ENCODE measurements at places on chromosomes 2 and 18.
A peak's percentile ranks its signal among the peaks of the same experiment; 100 is the strongest.

- DNase-seq, result no peak
Measured at GRCh38 chr18:10249270-10249669, 205.2 kb upstream of the APCDD1 start.

- DNase-seq, result no peak
Measured at GRCh38 chr2:44964752-44965236, 23.3 kb downstream of the SIX3 start.

DNA sequence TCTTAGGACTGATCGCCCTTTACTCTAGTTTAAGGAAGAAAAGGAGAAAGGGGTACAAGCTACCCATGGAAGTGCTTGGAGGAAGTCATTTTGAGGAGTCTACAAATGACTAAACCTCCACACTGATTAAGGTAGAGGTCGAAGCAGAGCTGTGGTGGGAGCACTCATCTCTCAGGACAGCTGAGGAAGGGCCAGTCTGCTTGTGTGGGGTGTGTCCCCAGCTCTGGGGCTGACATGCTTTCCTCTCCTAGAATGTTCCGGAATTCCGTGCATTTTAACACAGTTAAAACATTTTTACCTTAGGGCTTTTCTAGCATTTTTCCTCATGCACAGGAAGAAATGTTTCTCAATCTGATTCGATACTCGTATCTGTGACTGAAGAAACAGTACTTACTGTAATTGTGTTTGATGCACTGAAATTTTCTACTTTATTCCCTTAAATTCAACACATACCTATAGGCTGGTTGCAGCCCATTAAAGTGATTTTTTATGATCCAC is 135.1 kb downstream of the NCK2 start:
- DNase-seq, result no peak

GRCh38 chr18:63145166-63145850 is 174.3 kb downstream of the BCL2 start:
- DNase-seq, result no peak

DNA sequence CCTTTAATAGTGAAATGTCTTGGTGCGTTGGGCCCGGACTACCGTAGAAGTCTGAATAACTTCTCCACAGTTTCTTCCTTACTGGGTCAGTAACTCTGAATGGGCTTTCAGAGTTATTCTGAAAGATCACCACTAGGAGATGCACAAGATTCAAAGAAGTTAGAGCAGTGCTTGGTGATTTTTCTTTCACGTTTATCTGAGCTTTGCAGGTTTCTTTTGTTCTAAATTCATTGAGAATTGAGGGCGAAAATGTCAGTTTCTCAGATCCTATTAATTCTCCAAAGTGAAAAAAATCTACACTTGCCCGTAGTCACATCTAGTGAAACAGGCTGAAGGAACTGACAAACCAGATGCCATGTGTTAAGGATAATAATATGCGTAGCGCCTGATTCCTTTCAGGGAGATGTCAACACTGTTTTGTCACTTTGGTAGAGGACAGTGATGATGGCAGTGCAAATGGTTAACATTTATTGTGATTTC is 70.1 kb downstream of the QPCT start:
- DNase-seq, result peak; percentile 31

DNA sequence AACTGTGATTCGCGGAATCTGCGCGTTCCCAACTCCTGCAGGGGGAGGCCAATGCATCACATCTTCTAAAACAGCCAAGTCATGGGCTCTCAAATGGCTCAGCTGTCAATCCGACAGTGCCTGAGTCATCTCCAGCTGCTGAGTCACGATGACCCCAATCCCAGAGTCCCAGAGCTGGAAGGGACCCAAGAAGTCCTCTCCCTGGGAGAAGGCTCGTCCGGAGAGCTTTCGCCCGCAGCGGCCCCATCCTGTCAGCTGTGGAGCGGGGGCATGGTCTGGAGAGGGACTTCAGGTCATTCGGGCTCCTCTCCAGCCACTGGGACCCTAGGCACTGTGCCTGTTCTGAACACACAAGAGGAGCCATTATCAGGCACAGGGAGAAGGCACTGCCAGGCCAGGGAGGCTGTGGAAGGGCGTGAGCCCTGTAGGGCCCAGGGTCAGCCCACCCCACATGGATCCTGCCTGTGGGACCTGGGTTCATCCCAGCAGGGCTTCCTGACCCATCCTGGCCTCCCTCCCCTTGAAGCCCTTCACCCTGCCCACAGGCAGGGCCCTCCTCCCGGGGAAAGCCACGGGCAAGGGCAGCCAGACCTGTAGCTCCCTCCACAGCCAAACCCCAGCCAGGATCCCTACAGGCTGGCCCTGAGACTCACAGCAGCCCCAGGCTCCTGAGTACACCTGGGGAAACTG is 47.6 kb upstream of the GPC1 start:
- peak; percentile 71 for DNase-seq

- no peak for DNase-seq
Measured at GRCh38 chr2:47833516-47833968, 50.6 kb downstream of the MSH6 start.

GRCh38 chr18:80233899-80234298 is 13.4 kb downstream of the PARD6G start:
- DNase-seq, result no peak
